ENCODE measurements at places on chromosomes 7 and 10. TPM values are rescaled to one million over a fixed set of nuclear protein-coding genes. Genes with fewer than 3 reads are reported as not detected.
A peak's percentile ranks its signal among the peaks of the same experiment; 100 is the strongest.

The NKX6-2 gene
- 0.49 TPM for total RNA-seq

The SEMA3D gene
- 2.2 TPM for total RNA-seq

The C10orf67 gene
- not detected for total RNA-seq

The PDZD7 gene
- 1.5 TPM for total RNA-seq

The ZNF32 gene
- 51.1 TPM for total RNA-seq

The ZNF365 gene
- 0.74 TPM for total RNA-seq

DNA sequence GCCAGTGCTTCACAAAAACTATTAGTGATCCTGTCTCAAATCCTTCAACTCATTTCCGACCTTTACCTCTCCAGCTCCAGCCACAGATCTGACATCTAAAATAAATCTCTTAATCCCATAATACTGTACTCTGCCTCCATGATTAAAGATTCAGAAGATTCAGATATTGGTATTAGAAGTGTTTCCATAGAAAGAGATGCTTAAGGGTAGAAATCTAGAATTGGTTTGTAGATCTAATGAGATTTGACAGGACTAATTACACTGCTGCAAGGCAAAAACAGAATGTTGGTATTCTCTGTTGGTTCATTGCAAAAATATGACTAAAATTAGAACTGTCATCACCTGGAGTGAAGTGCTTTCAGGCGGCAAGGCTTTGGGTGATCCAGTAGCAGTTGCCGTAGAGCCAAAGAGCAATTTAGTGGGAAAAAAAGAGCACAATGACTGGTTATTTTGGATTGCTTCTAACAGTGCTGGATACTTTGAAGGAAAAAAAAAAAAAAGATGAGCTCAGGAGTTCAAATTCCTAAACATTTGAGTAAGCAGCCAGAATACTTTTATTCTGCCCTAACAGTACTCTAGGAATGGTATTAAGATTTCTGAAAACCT is 940.1 kb upstream of the SORCS1 start:
- DNase-seq = no peak

DNA sequence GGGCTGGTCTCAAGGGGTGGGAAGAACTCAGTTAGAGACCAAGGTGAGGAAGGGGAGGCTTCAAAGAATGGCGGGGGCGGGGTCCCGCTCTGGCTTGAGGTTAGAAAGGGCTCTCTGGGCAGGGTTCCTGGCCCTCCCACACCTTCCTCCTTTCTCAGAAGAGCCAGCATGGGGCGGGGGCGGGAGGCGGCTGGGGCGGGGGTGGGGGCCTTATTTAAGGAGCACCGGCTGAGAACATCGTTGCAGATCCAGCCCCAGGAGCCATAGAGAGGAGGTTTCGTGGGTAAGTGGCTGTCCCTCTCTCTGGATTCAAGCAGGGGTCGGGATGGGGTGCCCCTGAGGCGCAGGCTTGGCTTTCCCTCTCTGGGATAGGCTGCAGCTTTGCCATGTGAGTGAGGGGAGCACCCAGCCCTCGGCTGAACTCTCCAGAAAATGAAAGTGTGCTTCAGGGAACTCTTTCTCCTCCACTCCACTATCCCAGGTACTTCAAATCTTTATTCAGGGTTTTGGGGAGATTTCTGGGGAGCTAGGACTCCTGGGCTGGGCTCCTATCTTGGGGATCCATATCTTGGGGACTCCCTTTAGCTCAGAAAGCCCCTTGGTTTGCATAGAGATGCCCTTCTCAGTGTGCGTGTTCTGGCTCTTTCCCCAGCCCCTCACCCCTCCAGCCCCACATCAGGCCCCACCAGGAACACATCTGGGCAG is 3.3 kb upstream of the CUEDC2 start:
- DNase-seq = no peak

- DNase-seq = no peak
These were observed 777.4 kb downstream of the SORCS1 start for GRCh38 chr10:106387063-106387462.

DNA sequence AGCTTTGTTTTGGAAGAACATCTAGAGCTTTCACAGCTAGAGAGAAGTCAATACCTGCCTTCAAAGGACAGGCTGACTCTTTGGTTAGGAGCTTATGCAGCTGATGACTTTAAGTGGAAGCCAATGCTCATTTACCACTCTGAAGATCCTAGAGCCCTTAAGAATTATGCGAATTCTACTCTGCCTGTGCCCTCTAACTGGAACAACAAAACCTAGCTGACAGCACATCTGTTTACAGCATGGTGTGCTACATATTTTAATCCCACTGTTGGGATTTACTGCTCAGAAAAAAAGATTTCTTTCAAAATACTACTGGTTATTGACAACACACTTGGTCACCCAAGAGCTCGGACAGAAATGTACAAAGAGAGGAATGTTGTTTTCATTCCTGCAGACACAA is 57.3 kb downstream of the PALS2 start:
- no peak for DNase-seq

DNA sequence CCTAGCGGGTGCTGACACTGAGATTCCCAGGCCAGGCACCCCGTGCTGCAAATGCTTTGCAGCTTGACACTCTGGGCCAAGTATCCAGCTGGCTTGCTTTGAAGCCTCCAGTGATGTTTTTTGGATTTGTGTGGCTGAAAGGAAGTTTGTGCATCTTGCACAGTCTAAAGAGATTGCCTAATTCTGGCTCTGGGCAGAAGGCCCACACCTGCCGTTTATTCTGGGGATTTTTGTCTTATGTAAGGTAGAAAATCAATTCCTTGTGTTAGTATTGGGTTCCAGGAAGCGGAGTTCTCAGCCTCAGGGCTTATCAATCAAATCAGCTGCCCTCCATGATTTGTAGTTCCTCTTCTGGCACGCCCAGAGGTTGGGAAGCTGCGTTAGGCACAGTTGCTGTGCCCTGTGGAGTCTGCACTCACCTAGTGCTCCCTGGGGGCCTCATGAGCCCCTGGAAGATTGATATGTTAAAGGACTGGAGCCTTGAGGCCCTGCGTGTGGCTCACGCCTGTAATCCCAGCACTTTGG is 8.4 kb upstream of the PURB start:
- DNase-seq = no peak

DNA sequence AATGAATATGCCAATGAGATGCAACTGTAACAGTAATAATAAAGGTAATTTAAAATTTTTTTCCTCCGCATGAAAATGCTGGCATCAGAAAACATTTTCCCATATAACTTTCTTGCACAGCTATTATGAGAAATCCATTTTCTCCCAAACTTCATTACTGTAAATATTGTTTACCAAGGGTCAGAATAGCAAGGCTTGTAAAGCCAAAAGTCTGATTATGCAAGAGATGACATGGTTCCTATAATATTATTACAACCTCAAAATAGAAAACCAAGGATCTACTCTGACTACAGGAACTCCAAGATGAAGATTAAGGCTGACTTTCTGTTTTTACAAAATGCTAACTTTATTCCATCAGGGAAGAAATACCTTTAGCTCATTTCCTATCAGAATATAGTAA is 162.7 kb upstream of the CDK1 start:
- no peak for DNase-seq

- DNase-seq = no peak
These were observed 252.5 kb downstream of the PTEN start for GRCh38 chr10:88115968-88116367.

DNA sequence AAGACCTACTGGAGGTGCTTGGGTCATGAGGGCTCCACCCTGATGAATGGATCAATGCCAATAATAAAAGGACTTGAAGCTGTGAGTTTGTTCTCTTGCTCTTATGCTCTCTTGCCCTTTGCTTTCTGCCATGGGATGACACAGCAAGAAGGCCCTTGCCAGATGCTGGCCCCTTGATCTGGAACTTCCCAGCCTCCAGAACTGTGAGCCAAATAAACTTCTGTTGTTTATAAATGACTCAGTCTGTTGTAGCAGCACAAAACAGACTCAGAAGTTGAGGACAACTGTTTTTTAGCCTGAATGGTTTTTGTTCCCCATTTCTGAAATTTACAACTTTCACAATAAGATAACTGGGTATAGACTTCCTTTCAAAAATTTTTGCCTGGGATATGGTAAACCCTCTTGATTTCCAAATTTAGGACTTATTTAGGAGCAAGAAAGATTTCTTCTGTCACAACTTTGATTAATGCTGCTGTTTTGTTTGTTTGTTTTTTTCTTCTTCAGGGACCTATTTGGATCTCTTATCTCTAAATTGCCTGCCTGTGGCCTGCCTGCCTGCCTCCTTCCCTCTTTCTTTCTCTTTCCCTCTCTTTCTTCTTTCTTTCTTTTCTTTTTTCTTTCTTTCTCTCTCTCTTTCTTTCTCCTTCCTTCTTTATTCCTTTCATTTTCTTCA is 12.1 kb downstream of the ENTPD1 start:
- no peak for DNase-seq

GRCh38 chr10:43384252-43385221 is 13.1 kb downstream of the FXYD4 start:
- DNase-seq = no peak

GRCh38 chr7:76047305-76047810 is 442 bp downstream of the STYXL1 start:
- DNase-seq = no peak

- no peak for DNase-seq
These were observed 19.6 kb downstream of the CEP55 start for GRCh38 chr10:93516006-93516380.

GRCh38 chr10:20971901-20972300 is 74.8 kb upstream of the NEBL start:
- no peak for DNase-seq

- no peak for DNase-seq
These were observed 77.3 kb upstream of the SEPHS1 start for GRCh38 chr10:13425397-13425796.

DNA sequence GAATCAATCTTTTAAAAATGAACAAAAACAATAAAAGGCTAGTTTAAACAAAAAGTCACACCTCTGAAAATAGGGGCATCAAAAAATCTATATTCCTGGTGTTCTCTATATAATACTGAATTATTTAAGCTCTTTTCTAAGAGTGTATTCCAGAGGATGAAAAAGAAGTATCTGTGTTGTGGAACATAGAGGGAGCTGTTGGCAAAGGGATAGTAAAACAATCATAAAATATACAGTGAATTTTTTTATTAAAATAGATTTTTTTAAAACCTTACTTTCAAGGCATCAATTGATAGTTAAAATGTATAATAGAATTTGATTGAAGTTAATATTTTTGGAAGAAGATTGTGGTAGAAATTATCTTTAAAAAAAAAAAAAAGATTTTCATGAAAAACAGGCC is 1409.1 kb upstream of the CELF2 start:
- no peak for DNase-seq

GRCh38 chr7:15407910-15408309 is 153.9 kb downstream of the AGMO start:
- DNase-seq = no peak

- DNase-seq = no peak
These were observed 384.2 kb upstream of the LRGUK start for GRCh38 chr7:133742709-133743538.

GRCh38 chr10:99450156-99450555 is 19.7 kb upstream of the GOT1 start:
- no peak for DNase-seq

DNA sequence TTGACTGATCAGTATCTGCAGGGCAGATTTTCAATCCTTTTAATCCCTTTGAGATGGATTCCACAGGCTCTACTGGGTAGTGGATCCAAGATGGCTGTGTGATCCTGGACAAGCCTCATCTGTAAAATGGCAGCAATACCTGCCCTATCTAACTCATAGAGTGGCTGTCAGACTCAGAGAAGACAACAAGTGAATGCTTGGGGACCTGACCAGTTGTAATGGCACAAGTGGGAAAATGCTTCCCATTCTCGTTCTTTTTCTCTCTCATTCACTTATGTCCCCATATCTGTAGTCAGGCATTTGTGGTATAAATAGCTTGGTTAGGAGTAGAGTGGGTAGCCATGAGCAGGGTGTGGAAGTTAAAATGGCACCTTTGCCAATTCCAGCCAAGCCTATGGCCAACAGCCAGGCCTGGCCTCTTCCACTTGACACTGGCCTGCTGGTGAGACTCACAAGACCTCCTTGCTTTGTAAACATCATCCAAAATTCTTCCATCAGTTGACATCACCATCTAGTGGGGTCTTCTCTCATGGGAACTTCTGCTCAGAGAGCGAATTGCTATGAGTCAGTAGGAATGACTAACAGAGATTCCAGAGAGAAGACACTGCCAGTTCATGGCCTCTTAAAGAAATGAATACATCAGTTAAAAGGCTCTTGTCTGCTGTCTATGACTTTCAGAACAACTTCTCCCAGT is 150.1 kb downstream of the PLPP4 start:
- DNase-seq = peak; percentile 52

DNA sequence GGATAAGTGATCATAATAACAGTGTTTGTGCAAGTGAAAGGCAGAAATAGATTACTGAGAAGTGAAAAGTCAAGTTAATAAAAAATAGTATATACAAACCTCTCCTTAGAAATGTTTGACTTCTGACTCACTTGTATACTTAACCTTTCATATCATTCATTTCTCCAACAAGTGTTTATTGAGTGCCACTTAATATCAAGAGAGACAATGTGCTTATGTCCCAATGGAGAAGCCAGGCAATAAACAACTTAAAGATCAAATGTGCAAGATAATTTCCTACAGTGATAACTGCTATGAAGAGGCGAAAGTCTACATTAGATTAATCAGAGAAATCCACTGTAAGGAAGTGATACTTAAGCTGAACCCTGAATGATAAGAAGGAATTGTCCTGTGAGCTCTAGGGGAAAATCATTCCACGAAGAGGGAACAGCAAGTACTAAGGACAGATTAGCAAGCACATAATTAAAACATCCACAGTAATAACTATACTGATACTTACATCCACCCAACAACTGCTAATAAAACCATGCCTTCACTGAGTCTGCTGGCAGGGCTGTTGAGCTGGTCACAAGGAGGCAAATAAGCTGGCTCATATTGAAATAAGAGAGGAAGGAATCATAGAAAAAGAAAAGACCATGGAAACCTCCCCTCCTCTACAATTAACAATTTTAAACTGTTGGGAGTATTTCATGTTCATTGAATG is 203.5 kb downstream of the CTNNA3 start:
- no peak for DNase-seq

DNA sequence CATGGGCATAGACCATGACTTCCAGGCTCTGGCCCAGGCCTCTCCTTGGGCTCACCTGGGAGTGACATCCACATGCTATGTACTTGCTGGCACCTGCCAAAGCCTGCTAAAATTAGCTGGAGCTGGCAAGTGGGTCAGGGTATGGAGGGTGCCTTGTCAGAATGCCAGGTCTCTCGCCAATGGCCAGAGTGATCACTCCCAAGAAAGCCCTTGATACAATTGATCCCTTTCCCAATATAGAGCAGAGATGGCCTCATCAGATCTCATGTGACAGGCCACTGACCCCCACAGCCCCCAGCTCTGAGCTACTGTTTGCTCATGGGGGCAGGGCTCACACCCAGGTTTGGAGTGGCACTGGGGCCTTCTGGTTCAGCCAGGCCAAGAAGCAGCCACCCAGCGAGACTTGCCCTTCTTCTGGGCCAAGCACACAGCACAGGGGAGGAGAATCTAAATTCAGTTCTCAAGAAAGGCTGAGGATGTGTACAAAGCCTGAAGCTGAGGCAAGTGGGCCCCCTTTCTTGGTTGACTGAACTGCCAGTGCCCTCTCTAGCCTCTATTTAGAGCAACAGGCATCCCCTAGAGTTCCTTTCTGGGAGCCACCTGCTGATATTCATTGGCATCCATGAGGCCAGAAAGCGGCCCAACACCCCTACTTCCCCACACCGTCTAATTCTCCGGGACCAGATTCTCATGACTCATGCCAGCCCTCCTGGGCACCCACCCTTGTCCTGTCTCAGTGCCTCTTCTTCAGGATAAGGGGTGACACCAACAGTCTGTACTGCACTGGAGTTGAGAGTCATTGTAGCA is 18.9 kb upstream of the MYL7 start:
- DNase-seq = no peak

- DNase-seq = no peak
These were observed 117.9 kb downstream of the SND1 start for GRCh38 chr7:127769696-127770400.

- DNase-seq = no peak
These were observed 9.3 kb downstream of the CHST12 start for GRCh38 chr7:2412587-2413201.
